ENCODE measurements at places on chromosomes 2 and 18.

DNA sequence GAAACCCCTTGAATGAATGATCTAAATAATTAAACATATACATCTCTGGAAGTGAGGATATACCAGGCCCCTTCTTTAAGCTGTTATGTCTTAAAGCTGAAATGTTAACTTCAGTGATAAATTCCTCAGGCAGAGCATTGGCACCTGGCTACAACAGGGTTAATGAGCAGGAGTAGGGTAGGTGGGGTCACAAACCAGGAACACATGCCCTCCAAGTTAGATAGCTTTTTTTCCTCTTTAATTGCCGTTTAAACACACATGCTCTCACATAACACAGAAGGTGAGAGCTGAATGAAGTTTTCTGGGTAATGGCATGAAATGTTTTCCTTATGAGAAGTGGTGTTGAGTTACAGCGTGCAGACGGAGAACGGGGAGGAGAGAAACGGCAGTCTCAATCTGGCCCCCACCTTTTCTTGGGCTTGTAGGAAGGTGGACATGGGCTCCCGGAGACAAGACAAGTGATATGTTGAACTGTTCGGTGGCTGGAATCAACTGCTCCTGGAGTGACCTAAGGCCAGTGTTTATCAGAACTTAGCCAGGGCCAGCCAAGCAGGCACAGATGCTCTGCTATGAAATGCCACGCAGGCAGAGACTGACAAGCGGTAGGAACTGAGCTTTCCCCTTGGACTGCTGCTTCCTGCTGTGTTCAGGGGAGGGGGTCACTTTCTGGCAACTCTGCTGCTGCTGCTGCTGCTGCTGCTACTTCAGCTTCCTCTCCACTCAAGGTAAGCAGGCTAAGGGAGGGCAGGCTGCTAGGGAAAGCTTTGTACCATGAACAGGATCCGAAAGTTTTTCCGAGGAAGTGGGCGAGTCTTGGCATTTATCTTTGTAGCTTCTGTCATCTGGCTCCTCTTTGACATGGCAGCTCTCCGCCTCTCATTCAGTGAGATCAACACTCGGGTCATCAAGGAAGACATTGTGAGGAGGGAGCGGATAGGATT, at the start of gene GALNT5:
Gene GALNT5 (plus strand): TSS at position 394 of the 941 bp plus-strand sequence. CDS start 378 bp downstream, at position 772.
- no peak for DNase-seq

DNA sequence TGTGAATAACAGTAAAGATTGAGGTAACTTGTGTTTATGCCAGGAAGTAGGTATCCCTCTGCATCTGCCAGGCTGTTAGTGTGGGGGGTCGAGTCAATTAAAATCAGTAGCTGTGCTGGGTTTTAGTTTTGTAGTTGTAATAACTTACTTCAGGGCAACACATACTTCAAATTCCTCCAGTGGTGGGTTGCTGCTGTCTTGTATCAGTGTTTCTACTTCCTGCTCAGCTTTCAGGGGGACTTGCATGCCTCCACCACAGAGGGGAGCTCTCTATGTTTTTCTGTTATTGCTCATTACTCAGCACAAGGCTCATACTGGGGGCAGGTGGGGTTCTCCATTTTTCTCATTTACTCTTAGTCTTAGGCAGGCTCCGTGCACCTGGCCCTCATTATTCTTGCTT, 136.8 kb downstream of the CAPN13 start:
- DNase-seq, result no peak

DNA sequence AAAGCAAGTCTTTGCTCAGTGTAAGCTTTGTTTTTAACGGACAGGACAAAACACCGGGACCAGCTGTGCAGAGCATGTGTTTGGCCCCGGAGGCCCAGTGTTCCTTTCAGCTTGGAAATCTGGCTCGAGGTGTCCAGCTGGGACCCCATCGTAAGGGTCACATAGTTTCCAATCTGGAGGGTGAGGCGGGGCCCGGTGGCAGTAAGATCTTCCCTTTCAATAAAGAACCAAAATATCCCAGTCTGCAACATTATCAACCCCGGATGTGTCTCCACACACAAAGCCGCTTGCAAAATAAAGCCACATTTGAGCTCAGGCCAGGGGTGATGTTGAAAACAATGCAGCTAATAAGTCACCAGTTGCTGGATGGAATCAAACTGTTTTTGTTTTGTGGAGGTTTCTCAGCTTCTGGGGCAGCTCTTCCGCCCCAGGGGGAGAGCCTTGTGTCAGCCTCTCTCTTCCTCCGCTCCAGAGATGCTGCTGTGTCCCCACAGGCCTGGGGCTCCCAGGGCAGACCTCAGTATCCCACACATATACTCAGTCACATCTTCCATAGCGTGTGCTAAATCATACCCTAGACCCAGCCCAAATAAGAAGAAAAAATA, 138.6 kb upstream of the GLI2 start:
- no peak for DNase-seq

DNA sequence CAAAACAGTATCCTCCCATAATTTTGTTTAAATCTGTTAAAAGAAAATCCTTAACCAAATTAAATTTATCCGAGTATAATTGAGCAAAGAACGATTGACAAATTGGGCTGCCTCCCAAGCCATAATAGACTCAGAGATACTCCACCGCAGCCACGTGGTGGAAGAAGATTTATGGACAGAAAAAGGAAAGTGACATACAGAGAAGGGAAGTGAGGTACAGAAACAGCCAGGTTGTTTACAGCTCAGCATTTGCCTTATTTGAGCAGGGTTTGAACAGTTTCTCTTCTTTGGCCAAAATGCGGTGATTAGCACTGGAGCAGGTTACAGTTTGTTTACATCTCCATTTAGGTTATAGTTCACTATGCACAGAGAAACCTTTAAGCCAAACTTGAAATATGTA, 60.8 kb downstream of the KYNU start:
- DNase-seq, result no peak

DNA sequence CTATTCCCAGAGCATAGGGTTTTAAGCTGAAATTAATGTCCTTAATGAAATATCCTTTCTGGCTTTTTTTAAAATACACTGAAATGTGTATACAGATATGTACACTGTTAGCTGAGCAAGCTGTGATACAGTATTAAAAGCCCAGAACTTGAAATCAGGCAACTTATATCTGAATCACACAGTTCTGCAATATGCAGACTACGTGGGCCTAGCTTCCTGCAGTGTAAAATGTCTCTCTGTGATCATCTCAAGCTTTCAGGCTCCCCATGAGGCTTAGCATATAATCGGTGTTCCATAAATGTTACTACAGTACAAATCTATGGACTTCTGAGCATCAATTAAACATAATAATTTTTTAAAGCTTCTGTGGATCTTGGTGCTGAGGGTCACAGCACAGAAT, 8.2 kb downstream of the FBXO15 start:
- DNase-seq, result no peak

GRCh38 chr18:71784777-71785176, 759.4 kb downstream of the CBLN2 start:
- peak; percentile 16 for DNase-seq

DNA sequence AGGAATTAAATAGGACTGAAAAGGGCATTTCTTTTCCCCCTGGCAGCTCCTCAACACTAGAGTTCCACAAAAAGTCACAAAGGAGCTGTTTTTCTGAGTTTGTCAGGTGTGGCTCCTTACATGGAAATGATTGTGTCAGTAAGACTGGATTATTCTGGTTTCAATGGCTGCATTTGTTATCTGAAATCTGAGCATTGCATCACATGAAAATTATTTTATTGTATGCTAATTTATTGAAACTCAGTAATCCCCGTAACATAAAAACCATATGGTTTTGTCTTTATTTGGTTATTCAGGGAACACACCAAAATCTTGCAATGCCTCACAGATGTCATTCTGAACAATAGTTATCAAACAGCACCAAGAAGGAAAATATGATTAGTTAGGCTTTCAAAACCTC, 439.7 kb upstream of the TNP1 start:
- no peak for DNase-seq

GRCh38 chr2:217060951-217061547, 201.2 kb upstream of the TNP1 start:
- no peak for DNase-seq

DNA sequence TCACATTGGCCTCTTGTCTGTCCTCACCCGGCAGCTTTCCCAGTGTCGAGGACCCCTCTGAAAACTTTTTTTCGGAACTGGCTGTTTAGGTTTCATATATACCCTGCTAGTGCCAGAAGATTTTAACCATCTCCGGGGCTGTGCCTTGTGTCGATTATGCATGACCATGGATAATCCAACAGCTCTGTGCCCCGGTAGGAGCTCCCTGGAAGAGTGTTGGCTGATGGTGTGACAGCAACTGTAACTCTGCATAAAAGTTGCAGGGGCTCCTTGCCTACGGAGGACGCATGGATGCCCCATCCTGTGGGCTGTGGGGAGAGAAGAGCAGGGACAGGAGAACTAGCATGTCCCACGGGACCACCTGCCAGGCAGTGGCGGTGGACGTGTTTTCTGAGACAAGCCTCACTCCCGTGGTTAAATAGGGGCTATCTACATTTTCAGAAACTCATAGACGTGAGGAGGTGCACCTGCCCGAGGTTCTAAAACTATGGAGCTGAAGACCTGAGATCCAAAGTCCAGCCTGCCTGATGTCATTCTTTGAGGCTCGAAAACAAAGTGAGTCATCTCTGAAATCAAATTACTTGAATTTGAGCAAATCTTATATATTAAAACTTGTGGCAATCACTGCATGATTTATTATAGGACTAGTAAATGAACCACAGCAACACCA, 437.2 kb upstream of the HS6ST1 start:
- DNase-seq, result no peak

GRCh38 chr2:72888438-72889202, 1.4 kb downstream of the SPR start:
- no peak for DNase-seq

DNA sequence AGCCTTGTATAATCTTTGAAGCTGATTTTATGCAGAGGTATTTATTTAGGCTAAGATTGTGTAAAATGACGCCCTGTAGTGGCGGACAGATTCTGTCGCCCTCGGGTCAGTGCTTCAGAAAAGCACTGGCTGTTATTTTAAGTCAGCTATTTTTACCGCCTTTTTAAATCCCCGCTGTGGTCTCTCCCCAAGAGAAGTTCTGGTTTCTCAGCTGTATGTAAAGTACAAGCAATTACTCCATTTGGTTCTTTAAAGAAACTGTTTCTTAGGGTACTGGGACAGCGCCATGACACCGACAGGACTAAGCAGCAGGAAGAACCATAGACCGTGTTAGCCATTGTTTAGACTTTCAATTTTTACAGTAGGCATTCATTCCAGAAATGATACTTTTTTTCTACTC, 65.0 kb downstream of the UGGT1 start:
- DNase-seq, result peak; percentile 25

DNA sequence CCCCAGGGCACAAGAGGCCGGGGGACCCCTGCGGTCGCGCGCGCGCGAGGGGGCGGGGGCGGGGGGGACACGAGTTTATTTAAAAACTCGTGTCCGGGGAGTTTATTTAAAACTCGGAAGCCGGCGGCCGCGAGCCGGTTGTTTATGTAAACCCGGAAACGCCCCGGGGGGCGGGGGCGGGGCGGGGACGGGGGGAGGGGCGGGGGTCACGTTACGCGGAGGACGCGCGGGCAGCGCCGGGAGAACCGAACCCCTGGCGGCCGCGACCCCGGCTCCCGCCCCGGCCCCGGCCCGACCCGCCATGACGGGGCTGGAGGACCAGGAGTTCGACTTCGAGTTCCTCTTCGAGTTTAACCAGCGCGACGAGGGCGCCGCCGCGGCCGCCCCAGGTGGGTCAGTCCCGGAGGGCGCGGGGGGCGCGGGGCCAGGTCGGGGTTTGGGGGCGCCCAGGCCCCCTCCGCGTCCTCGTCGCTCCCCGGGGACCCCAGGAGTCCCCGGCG, 4.4 kb downstream of the NFATC1 start:
- peak; percentile 88 for DNase-seq

DNA sequence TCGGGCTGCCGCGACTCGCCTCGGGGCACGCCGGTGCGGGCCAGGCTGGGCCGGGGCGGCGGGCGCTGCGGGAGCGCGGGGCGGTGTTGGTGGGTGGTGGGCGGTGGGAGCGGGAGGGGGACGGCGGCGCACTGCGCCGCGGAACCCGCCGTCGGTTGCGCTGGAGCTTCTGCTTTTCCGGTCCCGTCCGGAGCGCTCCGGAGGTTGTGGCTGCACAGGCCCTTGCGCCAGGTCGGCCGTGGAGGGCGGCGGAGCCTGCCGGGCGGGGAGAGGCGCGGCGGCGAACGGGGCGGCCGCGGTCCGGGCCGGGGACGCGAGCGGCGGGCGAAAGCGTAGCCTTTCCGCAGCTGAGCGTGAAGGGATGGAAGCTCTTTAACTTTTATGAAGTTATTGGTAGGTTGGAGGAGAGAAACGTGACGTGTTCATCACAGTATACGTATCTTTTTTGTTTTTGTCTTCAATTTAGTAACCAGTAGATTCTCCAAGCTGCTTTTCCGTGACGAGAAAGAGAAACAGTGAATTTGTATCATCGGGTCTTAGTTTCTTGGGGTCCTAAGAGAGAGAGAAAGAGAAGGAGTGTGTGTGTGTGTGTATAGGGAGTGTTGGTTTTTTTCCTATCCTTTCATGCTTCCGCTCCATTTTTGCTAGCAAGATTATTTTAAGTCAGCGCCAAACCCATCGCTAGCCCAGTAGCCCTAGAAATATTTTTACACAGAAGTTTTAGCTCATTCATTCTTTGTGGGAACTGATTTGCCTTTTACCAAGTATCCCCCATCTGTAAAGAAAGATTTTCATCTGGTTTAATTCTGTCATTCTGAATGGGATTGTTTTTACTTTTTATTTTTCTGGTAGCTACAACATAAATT, 535 bp downstream of the ATG4B start:
- peak; percentile 73 for DNase-seq

DNA sequence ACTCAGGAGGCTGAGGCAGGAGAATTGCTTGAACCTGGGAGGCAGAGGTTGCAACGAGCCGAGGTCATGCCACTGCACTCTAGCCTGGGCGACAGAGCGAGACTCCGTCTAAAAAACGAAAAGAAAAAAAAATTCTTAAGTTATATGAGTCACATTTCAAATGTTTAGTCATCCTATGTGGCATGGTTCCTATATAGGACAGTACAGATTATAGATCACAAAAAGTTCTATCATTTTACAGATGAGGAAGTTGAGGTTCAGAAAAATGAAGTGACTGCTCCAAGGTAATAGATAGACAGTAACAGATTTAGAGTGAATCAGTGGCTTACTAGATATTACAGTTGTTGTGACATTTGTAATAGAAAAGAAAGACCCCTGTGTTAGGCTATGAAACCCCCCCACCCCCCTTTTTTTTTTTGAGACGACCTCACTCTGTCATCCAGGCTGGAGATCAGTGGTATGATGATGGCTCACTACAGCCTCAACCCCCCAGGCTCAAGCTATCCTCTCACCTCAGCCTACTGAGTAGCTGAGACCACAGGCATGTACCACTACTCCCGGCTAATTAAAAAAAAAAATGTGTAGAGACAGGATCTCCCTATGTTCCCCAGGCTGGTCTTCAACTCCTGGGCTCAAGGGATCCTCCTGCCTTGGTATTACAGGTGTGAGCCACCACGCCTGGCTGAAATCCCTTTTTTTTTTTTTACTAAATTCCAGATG, 22.7 kb downstream of the PTPN4 start:
- DNase-seq, result no peak
